ENCODE measurements at places on chromosomes 16 and 17.

DNA sequence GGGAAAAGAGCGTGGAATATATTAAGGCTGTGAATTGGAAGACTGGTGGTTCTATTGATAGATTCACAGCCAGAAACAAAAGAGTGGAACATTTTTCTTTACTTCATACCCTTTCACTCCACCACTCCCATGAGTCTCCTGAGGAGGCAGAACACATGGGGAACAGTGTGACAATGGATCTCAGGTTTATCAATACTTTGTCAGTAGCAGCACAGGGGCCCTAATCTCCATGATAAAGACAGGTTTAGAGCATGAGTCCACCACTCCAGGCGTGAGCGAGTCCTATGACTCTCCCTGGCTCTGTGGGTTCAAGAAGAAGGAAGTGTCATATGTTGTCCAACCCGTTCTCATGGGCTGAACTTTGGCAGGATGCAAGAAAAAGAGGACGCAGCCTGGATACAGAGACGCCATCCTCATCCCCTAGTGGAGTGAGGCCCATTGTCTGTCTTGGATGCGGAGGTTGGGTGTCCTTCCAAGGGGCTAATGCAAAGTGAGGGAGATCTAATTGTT is 361.2 kb downstream of the TMEM114 start:
- no peak for DNase-seq

DNA sequence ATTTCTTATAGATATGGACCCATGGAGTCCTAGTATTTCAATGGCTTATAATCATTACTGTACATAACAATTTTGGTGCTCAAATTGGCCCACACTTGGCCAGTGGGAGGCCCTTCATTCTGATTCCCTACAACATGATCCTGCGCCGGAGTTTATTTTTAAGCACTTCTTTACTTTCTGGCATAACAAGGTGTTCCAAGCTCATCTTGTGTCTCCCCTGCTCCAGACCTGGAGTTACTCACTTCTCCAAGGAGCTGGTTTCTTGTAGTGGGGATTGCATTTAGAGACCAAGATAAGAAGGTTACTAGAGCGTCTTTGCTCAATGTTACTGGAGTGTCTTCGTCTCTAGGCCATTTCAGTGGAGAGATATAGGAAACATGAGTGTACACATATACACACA is 87.9 kb downstream of the MSI2 start:
- DNase-seq: no peak

DNA sequence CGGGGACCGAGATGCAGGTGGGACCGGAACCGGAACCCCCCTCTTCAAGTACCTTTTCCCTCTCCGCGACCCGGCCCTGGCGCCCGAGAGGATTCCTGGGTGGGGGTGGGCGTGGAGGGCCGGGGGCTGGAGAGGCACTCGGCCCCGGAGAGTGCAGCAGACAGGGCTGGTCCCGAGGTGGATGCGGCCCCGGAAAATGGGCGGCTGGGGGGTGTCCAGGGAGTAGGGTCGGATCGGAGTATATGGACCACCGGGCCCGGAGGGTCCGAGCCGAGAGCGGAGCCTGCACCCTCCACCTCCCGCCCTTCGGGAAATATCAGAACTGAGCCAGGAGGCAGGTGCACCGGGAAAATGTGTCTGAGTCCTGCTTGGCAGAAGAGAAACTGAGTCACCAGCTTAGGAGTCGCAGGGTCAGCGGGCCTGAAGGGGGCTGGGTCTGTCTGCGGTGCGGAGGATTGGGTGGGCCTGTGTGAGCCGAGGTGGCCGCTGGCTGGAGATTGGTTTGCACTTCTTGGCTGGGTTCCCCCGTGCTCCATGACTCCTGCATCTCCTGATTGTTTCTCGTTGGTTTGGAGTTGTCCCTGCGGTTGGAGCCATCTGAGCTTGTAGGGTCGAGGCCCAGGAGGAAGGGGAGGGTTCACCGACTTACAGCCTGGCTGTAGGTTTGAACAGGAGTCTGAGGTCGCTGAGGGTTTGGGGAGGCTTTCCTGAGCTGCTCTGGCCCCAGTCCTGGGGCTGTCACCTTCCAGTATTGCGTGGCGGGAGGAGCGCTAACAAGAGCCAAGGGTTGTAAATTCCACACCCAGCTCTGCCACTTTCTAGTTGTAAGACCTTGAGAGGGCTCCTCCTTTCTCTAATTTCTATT is 518 bp downstream of the SH2B1 start:
- DNase-seq: peak; percentile 67

DNA sequence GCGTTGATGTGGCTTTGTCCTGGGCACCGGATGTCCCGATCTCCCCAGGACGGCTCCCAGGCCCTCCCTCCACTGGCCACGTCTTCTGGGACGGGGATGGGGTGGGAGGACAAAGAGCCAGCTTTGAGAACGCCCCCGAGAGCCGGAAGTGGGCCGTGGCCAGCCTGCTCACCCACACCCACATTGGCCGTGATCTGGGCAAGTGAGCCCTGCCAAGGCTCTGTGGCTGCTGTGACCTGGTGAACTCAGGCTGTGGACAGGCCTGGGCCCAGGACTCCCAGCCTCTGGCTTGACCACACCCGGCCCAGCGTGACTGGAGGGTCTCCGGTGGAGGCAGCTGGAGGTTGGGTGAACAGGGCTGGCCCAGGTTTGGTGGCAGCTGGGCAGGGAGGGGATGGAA is 3.3 kb downstream of the CDH15 start:
- no peak for DNase-seq

DNA sequence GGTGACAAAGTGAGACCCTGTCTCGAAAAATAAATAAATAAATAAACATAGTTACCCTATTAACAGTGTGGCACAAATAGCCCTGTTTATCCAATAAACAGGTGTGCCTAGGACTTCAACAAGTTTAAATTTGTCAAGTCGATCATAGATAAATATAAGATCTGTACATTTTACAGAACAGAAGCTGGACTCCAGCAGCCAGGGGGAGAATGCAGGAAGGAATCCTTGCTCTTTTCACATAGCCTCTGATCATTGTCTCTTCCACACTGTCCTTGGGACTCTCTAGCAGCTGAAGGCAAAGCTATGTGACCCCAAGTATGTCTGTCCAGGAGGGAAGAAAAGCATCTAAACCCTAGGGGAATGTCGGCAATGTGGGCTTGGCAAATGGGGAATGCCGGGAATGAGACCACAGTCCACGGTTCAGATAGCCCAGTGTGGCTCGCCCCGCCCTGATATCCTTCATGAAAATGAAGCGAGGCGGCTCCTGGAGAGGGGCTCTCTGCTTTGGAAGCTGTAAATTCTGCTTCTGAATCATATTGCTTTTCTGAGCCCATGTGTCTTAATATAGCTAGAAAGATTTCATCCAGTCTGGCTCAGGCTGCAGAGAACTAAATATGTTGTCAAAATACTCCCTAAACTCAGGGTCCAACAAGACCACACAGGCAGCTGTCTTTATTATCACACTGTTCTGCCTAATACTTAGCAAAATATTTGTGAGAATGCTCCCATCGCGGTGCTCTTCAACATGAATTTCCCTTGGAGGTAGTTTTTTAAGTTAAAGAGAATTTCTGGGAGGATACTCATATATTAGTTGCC is 24.9 kb upstream of the GRB2 start:
- peak; percentile 60 for DNase-seq

DNA sequence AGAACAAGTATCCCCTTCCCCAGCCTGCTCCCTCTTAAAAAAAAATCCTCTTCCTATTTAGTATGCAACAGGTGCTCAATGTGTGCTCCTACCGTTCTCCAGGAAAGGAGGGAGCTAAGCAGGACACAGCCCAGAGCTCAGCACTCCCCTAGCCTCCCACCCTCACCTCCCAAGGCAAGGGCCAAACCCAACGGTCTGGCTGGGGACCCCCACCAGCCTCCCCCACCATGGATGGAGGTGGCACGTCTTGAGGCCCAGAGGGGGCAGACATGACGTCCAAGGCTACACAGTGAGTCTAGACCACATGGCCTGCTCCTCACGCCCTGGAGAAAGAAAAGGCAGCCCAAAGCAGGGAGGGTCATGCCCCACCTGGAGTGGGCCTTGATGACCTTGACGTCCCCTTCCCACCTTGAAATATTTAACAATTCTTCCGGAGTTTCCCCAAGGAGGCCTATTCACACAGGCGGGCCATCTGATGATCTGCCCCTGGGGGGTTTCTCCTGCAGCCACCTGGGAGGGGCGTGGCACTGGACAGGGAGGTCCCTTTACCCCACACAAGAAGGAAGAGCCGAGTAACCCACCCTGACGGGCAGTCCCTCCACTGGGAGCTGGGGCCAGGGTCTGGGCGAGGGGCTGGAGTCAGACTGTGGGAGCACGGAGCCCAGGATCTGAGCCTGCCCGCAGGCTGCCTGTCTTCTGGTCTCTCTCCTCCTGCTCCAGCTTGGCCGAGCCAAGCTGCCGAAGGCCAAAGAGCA is 89.4 kb upstream of the CBX4 start:
- no peak for DNase-seq

DNA sequence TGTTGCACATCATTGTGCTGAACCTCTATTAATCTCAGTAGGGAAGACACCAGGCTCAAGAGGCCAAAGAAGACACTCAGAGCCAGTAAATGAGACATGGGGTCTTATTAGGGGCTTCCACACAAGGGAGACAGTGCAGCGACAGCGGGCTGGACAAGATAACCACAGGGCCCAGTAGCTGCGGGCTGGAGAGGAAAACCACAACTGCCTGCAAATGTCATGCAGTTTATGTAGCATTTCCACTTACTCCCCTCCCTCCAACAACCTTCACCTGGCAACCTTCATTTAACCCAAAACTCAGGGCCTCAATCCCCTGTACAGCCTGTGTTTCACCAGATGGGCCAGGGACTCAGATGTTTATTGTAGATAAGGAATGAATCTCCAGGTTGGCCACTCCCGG is 185.6 kb downstream of the UTP18 start:
- no peak for DNase-seq

DNA sequence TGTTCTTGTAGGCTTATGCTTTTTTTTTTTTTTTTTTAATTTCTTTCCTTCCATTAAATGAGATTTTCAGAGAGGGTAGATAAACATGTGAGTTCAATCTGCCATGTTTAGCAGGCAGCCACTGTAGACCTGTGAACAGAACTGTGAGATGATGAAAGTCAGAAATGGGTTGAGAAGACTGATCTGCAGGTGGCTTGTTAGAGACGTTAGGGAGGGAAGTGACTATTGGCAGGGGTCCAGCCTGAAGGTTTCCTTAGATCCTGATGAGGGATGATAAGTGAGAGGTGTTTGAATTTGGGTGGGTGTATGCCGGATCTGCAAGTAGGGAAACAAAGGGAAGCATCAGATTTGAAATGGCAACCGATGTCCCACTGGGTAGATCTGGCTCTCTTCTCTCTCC is 157.8 kb downstream of the HS3ST3B1 start:
- no peak for DNase-seq

- DNase-seq: no peak
Measured at GRCh38 chr17:73586921-73587602, 57.2 kb downstream of the SDK2 start.

DNA sequence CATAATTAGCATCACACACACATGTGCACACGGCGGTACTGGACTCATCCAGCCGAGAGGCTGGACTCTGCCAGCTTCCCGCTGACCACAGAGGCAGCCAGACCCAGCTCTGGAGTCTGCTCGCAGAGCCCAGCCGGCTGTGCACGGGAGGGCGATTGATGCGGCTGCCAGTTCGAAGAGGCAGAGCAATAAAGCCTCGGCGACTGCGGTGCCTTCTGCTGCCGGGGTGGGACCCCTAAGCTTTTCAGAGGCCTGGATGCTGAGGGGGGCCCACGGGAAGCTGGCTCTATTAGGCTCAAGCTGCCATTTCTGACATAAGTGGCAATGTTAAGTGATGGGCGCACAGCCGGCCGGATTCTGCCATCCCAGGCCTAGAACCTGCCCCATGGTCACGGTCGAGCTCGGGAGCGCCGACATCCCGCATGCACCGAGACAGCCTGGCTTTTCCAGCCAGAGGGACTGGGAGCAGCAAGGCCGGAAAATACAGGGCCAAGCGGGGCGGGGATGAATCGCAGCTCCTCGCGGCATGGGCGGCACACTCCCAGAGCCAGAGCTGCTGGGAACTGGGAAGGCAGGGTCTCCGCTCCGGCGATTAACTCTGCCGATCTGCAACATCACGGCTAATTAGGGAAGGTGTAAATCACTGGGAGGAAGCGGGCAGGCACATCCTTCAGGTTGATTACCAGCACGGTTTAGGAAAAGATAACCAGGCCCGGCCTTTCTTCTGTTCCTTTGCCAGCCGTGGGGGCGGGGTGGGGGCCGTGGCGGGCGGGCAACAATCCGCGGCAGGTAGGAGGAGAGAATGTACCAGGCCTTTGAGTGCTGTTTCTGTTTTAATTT is 57.7 kb downstream of the TBC1D16 start:
- peak; percentile 47 for DNase-seq

GRCh38 chr17:56231693-56232092 is 78.4 kb downstream of the ANKFN1 start:
- no peak for DNase-seq

DNA sequence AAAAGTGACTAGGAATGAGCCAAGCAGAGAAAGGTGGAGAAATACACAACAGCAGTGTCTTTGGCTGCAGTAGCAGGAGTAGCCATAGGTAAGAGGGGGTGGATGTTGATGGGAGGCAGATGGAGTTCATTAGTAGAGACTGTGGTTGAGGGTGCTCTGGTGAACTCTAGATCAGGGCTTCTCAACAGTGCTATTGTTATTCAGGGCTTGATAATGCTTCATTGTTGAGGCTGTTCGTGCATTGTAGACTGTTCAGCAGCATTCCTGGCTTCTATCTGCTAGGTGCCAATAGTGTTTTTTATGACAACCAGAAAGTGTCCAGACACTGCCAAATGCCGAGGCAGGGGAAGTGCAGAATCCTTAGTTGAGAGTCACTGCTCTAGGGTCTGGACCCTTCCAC is 3.6 kb downstream of the ALKBH5 start:
- no peak for DNase-seq

DNA sequence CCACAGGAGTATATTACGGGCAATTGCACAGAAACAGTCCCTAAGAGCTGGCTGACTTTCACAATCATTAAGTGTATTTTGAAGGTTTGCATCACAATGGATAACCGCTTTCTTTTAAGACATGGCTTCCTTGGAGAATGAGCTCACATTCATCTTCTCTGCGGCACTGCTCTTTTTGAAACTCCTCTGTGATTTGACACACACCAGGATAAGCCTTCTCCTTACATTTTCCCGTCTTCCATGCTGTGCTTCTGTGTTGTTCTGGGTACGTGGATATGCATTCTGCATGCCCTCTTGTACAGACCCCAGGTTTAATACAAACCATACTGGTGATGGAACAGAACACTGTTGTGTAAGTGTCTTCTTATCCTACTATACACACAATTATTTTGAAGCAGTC is 89.5 kb upstream of the METRNL start:
- no peak for DNase-seq

- no peak for DNase-seq
Measured at GRCh38 chr16:71351558-71351901, 7.0 kb upstream of the CALB2 start.

GRCh38 chr17:47797797-47798196 is 23.8 kb downstream of the OSBPL7 start:
- DNase-seq: no peak

DNA sequence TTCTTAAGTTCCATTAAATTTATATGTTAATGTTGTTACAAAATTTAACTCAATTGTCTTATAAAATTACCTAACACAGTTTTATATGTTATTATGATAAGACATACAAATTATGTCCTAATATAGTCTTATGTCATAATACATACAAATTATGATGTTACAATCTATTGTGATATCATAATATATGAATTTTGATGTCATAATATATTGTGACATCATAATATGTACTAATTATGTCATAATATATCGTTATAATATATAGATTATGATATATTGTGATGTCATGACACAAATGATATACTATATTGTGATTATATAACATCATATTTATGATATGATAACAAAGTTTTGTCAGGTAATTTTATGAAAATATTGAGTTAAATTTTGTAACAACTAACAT is 1789.6 kb downstream of the TP53TG3F start:
- DNase-seq: no peak

GRCh38 chr17:81906476-81907218 is 4.6 kb downstream of the PCYT2 start:
- no peak for DNase-seq
